ENCODE measurements at places on chromosomes 7 and 10.

GRCh38 chr10:89351780-89352597 lies 24.2 kb downstream of the IFIT3 start:
- no peak for DNase-seq

- no peak for DNase-seq
Observed at GRCh38 chr7:3187444-3188040, 113.5 kb upstream of the SDK1 start.

DNA sequence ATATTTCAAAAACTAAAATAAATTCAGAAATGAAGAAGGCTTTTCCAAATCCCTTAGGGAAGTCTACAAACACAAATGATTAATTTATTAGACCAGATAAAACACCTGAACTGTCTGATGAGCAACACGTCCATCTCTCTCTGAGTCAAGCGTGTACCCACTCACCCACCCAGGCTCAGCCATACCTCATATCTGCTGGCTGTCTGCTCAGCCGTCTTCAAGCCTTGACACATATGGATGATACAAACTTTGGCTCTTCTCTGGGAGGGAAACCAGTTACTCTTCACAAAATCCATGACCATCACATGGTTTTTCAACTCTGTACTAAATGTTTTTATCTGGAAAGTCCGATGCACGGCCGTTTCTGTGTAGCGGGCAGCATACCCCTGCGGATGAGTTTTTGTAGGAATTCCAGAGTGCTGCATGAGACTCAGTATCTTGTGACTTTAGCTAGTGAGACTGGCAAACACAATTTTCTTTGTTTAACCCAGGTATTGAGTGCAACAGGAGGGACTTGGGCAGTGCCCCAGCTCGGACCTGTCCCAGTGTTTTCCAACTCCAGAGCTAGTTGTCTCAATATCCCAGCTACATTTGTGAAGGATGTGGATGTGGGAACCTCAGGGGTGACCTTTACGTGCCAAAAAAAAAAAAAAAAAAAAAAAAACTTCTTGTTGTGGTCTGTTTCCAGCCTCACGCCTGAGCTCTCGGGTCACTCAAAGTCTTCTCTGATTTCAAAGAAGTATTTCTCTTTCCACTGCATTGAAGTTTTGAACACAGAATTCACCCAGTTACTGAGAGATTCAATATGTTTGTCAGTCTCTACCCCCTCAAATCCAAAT lies at the start of gene C10orf90:
C10orf90 (minus strand) TSS at position 638 of the 839 bp plus-strand sequence; CDS start at position 425, 213 bp downstream.
- DNase-seq, result no peak

DNA sequence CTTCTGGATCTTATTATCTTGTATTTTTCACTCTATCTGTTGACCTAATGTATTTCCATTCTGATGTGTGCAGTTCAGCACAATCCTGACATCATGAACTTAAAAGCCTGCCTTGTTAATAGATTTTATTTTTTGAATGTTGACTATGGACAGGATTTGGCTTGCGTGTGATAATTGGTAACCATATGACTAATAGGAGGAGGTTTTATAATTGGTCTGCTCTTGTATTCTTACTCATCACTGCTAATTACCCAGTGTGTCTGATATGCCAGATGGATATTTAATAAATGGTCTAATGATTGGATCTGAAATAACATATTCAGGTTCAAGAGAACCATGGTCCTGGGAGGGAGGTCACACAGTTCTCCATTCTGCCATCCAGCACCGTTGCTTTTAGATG lies 45.9 kb downstream of the MTURN start:
- DNase-seq, result no peak

DNA sequence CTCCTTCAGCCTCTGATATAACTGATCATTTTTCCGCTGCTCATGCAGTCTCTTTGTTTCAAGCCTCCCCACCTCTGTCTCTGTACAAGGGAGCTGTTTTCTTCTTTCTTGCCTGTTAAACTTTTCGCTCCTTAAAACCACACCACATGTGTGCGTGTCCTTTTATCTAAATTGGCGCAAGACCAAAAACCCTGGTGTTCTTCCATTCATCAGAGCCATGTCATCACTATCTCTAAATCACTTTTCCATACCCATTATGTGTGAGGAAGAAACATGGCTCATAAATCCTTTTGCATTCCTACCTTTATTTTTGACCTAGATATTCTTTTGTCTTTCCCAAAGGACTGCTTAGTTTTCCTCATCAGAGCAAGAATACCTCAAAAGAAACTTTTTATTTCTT lies 239.0 kb upstream of the IMMP2L start:
- DNase-seq, result peak; percentile 2

DNA sequence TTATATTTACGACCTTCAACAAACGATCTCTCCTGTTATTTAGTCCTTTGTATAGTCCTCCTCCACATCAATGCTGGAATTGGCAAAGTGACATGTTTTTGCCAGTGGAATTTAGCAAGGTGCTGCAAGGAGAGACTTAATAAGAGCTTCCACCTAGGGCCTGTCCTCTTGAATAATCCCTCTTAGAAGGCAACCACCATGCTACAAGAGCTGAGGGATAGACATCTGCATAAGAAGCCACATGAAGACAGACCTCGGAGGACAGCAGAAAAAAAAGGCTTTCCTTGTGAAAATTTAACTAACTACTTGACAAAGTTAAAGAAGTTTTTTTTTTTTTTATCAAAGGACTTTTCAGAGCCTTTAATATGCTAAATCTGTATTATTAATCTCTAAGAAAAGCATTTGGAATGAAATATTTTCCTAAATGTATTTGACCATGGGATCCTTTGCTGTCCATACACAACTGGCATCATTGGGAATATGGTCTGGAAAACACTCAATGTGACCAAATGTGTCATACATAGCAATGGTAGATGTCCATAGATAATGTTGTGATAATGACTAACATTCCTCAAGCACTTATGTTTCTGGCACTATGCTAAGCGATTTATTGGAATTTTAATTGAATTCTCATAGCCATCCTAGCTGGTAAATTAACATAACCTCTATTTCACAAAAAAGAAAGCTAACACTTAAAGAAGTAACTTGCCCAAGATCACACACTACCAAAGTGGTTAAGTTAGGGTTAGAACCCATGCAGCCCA lies 13.2 kb downstream of the HYCC1 start:
- no peak for DNase-seq

DNA sequence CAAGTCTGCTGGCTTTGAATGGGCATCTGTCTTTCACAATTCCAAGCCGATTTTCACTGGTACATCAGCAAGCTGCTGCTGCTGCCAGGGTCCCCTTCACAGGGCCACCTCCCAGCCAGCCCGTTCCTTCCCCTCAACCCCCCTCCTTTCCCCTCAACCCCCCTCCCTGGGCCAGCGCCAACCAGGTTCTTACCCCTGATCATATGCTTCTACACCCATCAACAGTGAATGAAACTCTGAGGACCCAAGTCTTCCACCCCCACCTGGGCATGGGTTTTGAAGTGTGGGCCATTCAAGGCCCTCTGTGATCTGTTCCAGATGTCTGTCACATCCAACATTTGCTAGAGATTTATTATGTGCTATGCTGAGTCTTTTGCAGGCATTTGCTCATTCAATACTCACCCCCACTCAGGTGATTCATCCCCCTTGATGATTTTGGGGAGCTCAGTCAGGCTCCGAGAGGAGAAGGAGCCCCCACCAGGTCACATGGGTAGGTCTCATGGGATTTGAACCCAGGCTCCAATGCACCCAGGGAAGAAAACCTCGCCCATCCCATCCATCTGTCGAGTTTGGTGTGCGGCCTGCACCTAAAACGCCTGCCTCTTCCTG lies 52.7 kb upstream of the FOXK1 start:
- DNase-seq, result no peak

GRCh38 chr7:50221028-50221427 lies 83.5 kb upstream of the IKZF1 start:
- no peak for DNase-seq

DNA sequence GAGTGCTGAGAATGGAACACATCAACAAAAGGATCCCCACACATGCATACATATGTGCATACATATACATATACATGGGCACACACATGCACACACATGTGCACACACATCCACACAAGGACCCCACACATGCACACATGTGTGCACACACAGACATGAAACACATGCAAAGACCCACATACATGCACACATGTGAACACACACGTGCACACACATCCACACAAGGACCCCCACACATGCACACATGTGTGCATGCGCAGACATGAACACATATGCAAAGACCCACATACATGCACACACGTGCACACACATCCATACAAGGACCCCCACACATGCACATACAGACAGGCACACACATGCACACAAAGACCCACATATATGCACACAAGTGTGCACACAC lies 104.4 kb upstream of the ADARB2 start:
- DNase-seq, result no peak

DNA sequence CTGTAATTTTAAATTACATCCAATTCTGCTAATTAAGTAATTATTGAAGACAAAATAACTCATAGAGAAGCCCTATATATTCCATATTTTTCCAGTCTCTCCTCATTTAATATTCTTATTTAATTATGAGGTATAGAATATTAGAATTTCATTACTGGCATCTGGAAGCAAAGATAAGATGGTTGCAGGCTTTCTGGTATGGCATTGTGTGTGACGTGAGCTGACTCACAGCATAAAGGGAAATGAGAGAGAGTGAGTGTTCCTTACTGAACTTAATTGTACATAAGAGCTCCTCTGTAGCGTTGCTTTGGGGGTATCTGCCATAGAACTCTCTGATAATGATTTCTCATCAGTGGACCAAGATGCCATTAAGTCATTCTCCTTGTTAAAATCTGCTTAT lies 127.4 kb upstream of the TEX47 start:
- no peak for DNase-seq

Data from hematopoietic multipotent progenitor cell treated with erythropoietin and hydrocortisone succinate and interleukin-3 and kit ligand, for 6 days (in vitro differentiated cells).